AG08396 (cell line): ENCODE measurements at places on chromosomes 16 and 17.

DNA sequence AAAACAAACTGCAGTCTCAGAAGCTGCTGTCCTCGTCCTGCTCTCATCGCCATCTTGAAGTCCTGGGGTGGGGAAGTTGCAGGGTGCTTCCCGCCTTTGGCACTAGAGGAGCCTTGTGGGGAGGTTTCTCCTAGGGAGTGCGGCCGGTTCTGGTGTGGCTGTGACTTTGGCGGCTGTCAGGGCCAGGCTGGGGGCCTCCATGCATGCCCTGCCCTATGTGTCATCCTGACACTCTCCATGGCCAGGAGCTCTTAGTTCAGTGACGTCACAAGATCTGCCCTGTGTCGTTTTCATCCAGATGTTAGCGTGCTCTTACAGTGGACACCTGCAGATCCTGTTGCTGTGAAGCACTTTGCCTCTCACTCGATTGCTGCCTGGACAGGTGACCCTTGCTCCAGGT, 49.6 kb downstream of the PLD6 start:
- peak; percentile 52 for DNase-seq

DNA sequence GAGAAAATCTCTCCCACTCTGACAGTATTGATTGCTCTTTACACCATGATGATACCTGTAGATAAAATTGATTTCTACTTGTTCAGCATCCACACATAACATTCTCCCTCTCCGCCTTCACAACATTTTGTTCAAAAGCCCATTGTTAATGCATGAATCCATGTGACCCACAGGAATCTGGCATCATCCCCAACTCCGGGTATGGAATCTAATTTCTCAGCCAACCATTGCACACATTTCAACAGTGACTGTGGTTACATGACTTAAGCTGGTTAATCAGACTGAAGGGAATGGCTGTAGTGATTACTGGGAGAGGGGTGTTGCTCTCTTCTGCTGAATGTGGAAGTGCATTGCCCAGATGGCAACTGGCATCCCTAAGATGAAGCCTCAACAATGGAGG, 161.4 kb upstream of the C16orf82 start:
- peak; percentile 37 for DNase-seq

- peak; percentile 91 for DNase-seq
These were observed 2.0 kb downstream of the ZNF771 start for GRCh38 chr16:30409125-30410060.

DNA sequence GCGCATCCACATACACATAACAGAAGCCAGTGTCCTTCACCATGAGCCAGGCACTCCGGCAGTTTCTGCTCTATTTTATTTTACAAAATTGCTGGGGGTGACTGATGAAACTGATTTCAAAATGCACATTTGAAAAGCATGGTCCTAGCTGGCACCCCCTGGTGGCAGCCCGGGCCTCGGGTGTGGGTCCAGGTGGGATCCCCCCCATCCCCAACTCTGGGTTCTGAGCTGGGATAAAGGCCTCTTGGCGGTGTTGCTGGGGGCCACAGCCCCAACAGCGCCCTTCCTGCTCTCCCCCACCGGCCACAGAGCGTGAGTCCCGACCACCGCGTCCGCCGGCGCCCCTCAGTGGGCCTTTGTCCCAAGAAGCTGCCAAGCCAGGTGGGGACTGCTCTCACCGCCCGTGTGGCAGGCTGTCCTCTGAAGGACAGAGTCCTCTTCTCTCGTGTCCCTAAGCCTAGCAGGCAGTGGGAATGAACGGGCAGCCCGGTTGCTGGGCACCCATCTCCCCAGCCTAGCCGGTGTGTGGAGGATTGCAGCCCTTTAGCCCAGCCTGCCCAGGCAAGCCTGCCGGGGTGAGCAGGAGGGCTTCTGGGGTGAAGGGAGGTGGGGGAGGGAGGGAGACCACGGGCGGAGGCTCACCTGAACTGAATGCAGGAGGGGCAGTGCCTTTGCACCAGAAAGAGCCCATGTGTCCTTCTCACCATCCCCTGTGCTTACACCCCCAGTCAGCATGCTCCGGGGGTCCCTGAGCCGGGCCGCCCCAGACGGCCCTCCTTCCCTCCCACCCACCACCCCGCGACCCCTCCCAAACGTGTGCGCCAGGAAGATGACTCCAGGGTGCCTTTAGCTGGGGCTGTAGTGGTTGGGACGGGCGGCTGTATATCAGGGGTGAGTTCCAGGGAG, 898 bp downstream of the SNAI3 start:
- peak; percentile 89 for DNase-seq

- DNase-seq: no peak
These were observed 14.9 kb upstream of the TEX2 start for GRCh38 chr17:64277831-64278562.

- peak; percentile 69 for DNase-seq
These were observed 70.3 kb downstream of the SDR42E1 start for GRCh38 chr16:81940781-81941560.

DNA sequence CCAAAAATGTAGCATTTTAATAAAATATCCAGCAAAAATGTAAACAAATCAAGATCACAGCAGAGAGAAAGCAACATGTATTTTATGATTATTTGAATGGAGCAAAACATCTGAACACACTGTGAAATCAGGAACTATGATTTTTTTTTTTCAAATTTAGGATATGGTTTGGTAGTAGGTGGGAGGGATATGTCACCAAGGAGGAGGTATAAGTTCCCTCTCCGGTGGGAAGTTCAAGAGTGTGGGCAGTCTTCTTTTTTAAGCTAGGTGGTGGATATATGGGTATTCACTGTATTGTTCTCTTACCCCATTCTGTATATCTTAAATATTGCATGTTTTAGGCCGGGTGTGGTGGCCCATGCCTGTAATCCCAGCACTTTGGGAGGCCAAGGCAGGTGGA, 10.2 kb downstream of the CDR2 start:
- DNase-seq: no peak

- no peak for DNase-seq
These were observed 406.3 kb downstream of the NPIPA8 start for GRCh38 chr16:17930280-17930679.

DNA sequence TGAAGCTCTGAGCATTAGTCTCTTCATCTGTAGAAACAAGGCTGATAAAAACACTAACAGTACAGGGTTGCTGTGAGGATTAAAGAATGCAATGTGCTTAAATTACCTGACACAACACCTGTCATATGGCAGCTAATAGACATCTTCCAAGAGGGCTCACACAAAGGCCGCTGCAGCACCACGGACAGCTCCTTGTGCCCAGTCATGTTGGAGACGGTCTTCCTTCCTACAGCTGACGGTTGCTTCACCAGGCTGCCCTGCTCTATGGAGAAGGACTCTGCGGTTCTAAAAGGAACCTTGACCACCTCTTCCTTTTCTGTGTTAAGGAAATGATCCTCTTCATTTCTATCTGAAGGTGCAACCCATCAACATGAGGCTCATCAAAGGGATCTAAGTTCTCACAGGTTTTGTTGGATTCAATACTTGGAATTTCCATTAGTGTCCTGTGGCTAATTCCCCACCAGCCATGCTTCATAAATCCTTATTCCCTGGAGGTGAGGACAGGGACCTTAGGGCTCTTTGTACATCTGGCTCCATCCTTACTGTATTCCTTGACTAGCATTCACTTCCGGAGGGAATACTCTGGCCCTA, 138.9 kb upstream of the CES5A start:
- no peak for DNase-seq

DNA sequence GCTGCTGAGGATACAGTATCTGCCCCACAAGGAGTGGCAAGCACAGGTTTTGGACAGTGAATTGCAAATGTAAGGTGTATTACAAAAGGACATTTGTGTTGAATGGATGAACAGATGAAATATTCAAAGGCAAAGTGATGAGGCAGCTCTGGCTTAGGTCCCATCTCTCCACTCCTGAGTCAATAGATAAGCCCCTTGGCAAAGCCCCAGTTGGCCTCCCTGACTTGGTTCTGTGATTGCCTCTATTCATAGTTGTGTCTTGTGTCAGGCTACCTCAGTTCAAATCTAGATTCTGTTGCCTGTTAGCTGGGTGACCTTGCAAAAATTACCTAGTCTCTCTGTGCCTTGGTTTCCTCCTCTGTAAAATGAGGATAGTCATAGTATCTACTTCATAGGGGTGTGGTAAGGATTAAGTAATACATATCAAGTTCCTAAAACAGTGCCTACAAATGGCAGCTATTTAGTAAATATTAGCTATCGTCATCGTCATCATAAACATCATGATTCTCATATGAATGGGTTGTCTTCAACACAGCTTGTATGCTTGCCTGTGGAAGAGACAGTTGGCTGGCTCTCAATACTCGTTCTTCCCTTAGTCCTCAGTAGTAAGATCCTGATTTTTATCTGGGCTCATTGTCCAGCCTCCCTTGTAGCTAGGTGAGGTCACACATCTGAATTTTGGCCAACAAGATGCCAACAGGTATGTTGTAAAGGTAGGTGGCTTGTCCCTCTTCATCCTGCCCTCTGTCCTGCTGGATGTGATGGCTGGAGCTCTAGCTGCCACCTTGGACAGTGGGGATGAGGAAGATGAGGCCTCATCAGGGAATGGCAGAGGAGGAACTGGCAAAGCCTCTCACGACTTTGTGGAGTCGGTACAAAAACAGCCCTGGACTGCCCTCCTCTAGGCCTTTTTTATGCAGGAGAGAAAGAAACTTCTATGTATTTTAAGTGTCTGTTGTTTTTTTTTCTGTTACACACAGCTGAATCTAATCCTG, 2.1 kb upstream of the MFAP4 start:
- DNase-seq: no peak

DNA sequence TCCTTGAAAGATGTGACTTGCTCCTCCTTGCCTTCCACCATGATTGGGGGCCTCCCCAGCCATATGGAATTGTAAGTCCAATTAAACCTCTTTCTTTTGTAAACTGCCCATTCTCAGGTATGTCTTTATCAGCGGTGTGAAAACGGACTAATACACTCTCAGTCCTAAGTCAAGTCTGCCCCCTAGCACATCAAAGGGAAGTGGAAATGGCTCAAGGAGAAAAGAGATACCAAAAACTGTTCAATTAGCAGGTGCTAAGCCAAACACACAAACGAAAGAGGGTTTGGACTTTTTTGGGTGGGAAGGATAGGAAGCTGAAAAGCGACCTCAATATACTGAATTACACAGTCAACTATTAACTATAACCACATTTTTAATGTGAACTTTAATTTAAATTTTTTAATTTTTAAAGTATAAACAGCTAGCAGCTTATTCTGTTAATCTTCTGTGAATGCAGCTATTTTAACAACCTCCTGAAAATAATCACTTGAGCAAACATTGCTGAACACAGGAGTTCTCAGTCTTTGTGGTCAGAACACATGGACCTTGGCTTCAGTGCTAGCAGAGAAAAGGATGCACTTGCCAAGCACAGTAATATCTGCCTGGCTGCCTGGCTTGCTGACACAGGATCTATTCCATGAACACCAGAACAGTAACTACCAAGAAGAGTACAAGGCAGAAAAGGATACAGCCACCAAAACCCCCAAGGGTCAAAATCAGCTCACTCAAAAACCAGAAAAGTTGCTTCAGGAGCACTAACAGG, 10.9 kb downstream of the ZNF18 start:
- DNase-seq: no peak

DNA sequence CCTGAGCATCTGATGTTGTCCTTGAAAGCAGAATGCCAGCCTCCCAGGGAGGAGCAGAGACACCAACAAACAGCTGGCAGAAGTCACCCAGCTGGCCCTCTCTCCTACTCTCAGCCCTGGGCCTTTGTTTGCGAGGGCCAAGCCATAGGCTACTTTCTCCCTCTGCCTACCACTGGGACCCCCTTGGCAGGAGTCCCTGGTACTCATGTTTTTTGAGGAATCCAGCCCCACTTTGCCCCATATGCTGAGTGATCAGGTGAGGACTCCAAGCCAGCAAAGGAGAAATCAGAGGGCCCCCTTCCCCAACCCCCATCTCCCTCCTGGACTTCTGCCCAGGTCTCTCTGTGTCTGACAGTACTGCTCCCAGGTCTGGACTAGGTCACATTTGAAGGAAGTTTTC, 121.9 kb downstream of the USP31 start:
- DNase-seq: no peak

GRCh38 chr17:72169823-72170222, 49.0 kb downstream of the SOX9 start:
- DNase-seq: no peak

DNA sequence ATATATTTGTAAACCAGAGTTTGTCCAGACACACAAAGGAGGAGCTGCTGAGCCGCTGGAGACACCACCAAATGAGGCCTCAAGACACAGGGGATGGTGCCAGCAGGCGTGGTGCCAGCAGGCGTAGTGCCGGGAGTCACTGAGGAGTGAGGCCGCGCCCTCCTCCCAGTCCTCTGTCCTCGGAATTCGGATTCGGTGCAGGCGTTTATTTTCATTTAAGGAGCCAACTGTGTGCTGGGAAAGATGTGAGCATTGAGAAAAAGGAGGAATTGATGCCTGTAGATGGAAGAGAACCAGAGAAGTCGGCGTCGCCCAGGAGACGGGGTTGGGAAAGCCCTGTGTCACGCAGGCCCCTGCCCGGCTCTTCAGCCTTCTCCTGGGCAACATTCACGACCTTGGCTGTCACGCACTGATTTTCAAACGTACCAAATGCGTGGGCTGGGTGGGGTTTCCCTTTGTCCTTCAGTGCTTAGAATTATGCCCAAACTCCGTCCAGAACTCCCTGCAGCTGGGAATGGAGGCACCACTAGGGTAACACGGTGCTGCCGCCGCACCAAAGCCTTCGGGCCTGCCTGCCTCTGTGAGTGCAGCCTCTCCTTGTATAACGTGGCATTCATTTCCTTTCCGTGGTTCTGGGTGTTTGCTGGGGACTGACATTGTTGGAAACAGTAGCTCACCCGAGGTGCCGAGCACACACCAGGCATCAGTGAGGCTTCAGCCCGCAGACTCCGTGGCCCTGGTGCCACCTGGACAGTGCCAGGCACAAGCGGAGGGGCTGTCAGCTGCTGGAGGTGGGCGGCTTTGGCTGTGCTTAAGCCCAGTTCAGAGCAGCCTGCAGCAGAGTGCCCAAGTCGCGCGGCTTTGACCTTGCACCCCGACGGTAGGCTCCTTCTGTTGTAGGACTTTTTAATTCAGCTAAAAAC, 49.0 kb upstream of the CHMP6 start:
- DNase-seq: peak; percentile 94

- no peak for DNase-seq
These were observed 27.9 kb upstream of the EFCAB13 start for GRCh38 chr17:47295874-47296255.

- no peak for DNase-seq
These were observed 48.3 kb upstream of the BAHCC1 start for GRCh38 chr17:81346908-81347349.

DNA sequence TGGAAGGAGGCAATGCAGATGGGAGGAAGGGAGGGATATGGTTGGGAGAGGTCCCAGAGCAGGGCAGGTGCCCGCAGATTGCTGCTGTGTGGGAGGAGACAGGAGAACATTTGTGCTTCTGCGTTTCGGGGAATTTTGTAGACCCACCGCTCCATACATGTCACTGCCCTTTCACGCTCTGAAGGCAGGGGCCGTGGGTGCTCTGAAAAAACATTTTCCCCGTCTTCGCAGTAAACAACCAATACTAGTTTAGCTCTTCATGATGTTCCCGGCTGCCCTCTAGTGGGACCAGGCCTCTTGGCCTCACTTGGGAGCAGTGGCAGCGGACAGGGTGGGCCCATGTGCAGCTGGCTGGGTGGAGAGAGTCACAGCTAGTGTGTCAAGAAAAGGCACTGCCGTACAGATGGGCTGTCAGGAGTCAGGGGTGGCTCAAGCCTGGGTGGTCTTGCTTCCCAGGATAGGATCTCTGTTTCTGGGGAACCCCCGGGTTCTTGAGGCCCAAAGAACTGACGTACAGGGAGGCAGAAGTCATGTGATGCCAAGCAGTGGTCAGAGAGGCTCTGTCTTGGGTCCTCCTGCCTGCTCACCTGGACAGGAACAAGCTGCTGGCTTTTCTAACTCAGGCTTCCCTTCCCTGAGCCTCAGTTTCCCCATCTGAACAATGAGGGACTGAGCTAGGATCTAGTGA, 46.5 kb upstream of the CPNE2 start:
- peak; percentile 74 for DNase-seq
